Inflammatory macrophage treated with lipopolysaccharide for 4 hours (primary cell): ENCODE measurements at places on chromosomes 6 and 20.

DNA sequence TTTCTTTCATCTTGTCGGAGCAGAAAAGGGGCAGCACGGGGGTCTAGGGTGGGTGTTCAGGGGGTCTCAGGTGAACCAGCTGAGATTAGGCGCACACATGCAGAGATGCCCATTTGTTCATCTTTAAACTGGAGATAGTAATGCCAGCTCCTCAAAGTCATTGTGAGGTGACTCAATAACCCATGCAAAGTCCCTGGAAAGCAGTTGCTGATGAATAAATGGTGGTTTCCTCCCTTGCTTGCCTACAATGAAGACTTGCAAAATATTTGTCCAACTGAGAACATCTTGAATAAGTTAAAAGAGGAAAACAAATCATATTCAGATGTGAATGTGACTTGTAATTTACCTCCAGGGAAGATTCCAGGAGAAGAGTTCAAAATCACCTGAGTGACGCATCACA, 206.9 kb downstream of the LY86 start:
- peak; percentile 86 for DNase-seq

DNA sequence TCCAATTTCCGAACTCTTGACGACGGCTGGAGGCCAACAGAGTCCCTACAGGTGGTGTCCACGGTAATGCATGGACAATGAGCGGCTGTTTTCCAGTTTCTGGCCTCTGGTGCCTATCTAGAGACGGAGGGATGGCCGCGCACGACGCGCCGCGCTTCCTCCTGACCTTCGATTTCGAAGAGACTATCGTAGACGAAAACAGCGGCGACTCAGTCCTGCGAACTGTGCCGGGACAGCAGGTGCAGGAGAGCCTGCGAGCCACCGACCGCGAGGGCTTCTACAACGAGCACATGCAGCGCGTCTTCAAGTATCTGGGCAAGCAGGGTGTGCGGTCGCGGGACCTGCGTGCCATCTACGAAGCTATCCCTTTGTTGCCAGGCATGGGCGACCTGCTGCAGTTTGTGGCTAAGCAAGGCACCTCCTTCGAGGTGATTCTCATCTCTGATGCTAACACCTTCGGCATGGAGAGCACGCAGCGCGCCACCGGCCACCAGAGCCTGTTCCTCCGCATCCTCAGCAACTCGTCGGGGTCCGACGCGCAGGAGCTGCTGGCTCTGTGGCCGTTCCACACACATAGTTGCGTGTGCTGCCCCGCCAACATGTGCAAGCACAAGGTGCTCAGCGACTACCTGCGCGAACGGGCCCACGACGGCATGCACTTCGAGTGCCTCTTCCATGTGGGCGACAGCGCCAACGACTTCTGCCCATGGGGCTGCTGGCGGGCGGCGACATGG, 169.4 kb downstream of the CDK19 start:
- no peak for DNase-seq

DNA sequence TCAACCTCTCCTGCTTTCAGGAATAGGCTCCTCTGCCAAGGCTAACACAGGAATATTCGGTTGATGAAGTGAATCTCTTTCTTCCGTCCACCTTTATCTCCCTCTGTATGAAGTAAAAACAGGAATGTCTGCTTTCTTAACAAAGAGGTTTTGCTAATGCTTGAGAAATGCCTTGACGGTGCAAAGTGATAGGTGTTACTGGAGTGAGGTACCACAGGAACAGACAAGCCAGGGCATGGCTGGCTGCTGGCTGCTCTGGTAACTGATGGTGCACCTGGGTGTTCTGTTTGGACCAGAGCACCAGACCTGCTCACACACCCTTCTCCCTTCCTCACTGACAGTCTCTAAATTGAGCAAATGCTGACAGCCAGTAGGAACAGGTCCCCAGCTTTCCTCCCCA, 174.0 kb upstream of the FBXL4 start:
- no peak for DNase-seq

DNA sequence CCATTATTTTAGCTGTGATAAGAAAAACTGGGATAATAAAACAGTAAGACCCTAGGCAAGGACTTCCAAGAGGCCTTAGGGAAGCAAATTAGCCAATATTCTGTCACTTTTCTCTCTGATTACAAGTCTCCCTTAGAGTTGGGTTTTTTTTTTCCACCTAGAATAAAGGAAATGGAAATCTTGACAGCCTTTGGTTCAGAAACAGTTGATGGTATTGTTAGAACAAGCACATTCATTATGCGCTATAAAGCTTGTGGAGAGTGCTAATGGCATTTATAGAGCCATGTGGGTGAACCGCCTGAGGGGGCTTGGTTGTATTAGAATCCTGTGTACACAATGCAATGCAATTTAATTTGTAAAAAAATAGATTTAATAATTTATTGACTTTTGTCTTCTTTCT, 88.9 kb upstream of the OGFRL1 start:
- no peak for DNase-seq

GRCh38 chr6:150290429-150290828, 78.4 kb upstream of the IYD start:
- no peak for DNase-seq

- DNase-seq: no peak
Measured at GRCh38 chr6:373031-373430, 18.5 kb upstream of the IRF4 start.

DNA sequence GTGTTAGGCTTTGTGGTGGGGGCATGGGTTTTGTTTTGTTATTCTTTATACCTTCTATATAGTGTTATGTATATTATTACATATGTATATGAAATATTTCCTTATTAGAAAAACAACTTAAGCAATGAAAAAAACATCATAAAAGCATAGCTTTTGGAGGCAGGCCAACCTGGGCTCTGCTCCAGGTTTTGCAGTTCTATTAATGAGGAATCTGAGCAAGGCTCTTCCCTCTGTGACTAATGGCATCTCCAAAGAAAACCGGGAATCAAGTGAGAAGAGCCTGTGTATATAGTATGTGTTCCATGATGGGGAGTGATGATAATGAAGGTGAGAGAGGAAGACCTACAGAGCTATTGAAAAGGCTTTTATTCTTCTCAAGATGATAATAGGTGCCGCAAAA, 291.1 kb downstream of the CLIC5 start:
- DNase-seq: no peak

GRCh38 chr6:6685249-6686040, 96.9 kb downstream of the LY86 start:
- DNase-seq: peak; percentile 78

GRCh38 chr6:35142588-35143569, 1.7 kb upstream of the TCP11 start:
- peak; percentile 27 for DNase-seq

- no peak for DNase-seq
Measured at GRCh38 chr20:21191839-21192238, 66.0 kb downstream of the KIZ start.

DNA sequence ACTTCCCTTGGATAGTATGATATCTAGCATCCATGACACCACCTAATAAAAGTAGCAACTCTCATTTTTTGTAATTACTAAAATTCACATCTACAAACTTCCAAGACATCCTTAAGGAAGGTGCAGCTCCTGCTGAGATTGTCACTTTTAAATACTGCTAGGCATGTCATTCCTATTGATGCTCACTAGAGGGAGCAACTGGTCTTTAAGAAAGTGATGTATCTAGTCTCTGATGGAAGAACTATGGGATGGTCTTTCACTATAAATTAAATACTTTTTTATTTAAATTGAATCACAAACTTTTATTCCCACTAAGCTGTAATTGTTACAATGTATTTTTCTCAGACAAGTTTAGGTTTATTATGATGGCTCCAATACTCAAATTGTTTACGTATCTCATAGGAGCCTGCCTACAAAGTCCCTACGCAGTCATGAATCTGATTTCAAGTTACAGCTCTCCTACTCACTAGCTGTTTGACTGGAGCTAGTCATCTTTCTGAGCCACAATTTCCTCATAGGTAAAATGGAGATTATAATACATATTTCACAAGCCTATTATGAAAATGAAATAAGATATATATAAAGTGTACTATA, 8.1 kb upstream of the TSPYL1 start:
- DNase-seq: peak; percentile 59

GRCh38 chr20:24118441-24119175, 130.0 kb upstream of the GGTLC1 start:
- DNase-seq: no peak

DNA sequence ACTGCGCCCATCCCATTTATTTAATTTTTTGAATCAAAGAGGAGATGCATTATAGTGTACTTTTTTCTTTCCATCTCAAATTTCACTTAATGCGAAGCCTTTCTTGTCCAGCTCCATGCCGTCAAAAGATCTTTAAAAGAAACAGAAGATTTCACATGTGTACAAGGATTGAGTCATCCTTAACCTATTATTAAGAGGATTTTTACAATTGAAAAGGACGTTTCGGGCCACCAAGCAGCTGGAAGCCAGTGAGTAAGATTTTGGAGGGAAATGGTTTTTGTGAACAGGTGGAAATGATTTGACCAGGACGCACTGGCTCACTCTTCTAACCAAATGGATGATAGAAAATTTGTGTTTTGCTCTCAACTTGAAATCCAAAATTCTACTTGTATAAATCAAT, 15.1 kb upstream of the CCDC170 start:
- DNase-seq: no peak

DNA sequence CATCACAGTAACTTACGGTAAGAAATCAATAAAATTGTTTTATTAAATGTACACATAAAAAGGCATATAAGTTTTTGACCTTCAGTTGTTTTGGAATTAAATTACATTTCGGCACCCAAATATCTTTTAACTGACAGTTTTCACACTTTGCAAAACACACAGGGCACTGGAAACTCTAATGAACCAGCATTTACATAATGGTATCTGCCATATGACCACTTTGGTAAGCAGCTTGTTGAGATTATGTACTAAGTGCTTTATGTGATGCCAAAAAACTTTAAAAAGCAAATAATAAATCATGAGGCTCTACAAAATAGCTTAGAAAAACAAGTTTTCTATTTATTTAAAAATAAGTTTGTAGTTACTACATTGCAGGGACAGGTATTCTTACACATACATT, 68.2 kb downstream of the IRAK1BP1 start:
- no peak for DNase-seq

DNA sequence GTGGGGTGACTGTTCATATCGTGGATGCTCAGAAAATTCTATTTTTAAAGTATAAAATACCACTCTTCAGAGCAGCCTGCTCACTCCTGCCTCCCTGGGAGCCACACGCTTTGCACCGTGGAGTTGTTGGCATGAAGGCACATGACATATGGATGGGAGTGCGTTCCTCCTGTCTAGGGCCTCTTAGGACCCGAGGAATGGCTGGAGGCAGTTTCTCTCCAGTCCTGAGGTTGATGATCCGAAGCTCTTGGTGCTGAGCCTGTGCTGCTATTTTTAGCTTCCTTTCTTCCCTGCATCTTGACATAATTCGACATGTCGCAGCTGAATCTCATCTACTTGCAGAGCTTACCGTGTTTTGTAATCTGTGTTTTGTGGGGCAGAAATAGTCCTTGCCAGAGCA, 73.9 kb downstream of the PHACTR3 start:
- no peak for DNase-seq

DNA sequence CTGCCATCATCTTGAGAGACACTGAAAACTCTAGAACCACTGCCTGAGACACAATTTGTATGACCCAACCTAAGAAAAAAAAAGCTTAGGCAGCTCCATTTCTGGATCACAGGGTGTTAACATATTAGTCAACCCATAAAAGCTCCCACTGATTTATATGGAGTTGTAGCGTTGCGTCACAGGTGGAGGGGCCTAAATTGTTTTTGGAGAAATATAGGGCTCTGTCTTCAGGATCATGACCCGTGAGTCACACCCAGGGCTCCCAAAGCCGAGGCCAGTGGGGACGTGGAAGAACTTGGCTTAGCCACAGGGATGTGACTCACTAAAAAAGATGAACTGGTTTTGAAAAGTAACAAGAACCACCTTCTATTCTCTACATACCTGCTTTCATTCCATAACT, 116.5 kb upstream of the BMP2 start:
- peak; percentile 6 for DNase-seq
